ENCODE measurements at places on chromosomes 1 and 21.

GRCh38 chr1:16020325-16020724, 1.5 kb upstream of the CLCNKA start:
- DNase-seq: no peak

DNA sequence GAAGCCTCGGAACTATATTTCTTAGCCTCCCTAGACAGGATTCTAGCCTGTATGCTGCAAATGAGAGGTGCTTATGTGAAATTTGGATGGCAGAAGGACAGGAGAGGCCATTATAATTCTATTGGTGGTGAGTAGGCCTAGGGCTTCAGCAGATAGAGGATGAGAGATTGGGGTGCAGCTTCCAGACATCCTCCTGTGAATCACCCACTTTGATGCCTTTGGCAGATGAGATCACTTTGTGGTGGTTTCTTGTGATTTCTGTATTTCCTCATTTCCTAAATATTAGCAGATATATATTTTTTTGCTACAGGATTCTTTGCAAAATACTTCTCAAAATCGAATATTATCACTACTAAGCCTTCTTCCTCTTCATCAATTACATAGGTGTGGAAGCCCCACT, 37.3 kb downstream of the MFSD2A start:
- no peak for DNase-seq

DNA sequence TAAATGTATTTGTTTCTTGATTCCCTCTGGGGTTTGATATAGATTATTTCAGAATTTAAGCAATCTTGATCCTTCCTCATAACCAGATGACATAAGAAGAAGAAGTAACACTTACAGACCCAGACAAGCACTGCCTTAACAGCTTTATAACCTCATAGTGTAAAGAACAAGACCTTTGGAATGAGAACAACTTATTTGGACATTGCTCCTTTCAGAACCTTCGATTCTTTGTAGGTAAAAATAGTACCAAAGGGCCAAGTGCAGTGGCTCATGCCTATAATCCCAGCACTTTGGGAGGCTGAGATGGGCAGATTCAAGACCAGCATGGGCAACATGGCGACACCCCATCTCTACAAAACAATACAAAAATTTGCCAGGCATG, 15.0 kb downstream of the TM2D1 start:
- no peak for DNase-seq

DNA sequence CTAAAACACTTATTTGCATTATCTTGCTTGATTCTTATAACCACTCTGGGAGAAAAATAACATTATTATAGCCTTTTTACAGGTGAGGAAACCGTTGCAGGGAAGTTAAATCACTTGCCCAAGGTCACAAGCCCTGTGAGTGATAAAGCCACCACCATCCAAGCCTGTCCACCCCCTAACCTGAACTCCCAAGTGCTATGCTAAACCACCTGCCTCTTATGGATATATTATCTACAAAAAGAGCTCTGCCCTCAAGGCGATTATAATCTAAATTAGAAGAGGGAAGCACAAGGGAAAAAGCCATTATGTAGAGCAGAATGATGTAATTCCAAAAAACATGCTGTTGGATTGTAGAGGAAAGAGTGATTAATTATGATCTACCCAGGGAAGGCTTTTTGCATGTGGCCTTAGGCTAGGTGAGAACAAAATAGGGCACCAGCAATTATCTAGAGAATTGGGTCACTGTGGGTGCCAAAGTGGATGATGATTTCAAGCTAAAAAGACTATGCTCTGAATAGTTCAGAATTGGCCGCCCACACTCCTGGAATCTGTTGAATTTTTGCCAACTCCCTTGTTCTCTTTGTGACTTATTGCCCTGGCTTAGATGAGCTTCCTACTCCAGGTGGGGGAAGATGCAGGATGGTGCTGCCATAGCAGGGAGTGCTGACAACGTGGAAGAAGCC, 205.3 kb downstream of the FGGY start:
- no peak for DNase-seq

GRCh38 chr1:60101516-60101915, 27.9 kb upstream of the C1orf87 start:
- no peak for DNase-seq

GRCh38 chr1:88052167-88052566, 631.9 kb upstream of the PKN2 start:
- DNase-seq: no peak

- DNase-seq: no peak
Measured at GRCh38 chr1:162578936-162579335, 17.4 kb downstream of the UAP1 start.

GRCh38 chr1:25442178-25442577, 11.5 kb downstream of the MACO1 start:
- DNase-seq: no peak

GRCh38 chr1:62781841-62782543, 1.9 kb upstream of the ATG4C start:
- DNase-seq: no peak

GRCh38 chr1:218349348-218350034, 4.4 kb downstream of the TGFB2 start:
- peak; percentile 11 for DNase-seq

GRCh38 chr1:86915737-86916235, 1.4 kb downstream of the HS2ST1 start:
- DNase-seq: no peak

GRCh38 chr1:204249736-204250427, 36.1 kb upstream of the GOLT1A start:
- DNase-seq: no peak

- no peak for DNase-seq
Measured at GRCh38 chr1:179234863-179235262, 5.4 kb upstream of the ABL2 start.

GRCh38 chr1:67685558-67686266, 711 bp downstream of the GADD45A start:
- peak; percentile 43 for DNase-seq

DNA sequence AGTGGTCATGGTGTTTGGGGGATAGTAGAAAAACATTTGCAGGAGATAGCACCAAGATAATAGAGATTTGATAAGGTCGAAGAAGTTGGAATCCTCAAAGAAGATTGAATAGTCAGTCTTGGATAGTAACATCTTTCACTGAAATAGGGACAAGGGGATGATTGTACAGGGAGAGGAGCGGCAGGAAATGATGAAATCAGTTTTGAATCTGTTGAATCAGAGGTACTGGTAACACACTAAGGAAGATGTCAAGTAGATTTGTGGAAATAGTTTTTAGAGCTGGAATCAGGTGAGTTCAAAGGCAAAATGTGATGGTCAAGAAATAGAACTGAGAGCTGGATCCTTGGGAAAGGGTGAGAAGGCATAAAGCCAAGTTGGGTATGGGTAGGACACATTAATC, 26.5 kb downstream of the CAP1 start:
- no peak for DNase-seq

DNA sequence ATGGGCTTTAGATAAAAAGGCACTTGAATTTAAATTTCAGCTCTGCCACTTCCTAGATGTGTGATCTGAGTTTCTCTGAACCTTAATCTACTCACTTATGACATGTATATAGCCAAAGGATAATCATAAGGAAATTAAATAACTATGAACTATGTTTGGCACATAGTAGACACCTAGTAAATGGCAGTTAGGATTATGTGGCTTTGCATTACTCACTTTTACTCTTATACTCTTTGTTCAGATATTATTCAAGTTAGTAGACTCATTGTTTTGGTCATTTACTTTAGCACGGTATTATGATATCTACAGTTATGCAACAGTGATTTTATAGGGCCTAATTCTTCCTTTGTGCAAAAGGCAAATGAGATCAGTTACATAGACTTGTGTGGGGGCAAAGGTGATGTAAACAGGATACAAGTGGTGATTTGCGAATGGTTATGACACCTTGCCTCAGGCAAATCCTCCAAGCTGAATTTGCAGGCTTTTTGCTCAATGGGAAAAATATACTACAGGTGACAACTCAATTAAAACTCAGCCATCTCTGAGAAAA, 297.2 kb upstream of the PBX1 start:
- DNase-seq: no peak

DNA sequence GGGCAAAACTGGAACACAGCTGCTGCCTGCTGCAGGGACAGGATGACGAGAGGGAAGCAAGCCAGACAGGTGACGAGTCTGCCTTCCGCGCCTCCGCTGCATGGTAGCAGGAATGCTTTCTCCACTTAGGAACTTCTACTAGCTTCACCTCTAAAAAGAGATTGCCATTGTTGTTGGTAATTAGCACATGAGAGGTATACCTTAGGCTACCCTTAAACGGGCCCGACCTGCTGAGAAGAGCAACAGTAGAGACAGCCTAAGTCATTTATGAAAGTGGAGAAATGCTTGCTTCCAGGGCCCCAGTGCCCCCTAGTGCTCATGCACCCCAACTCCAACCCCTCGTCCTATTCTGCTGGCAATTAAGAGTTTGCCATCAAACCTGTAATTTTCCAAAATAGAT, 96.9 kb upstream of the AKT3 start:
- no peak for DNase-seq

GRCh38 chr1:13930151-13930550, 230.2 kb downstream of the PRDM2 start:
- DNase-seq: no peak

- DNase-seq: no peak
Measured at GRCh38 chr21:15422783-15423182, 307.0 kb upstream of the USP25 start.

- DNase-seq: no peak
Measured at GRCh38 chr1:4963251-4963650, 308.8 kb downstream of the AJAP1 start.

DNA sequence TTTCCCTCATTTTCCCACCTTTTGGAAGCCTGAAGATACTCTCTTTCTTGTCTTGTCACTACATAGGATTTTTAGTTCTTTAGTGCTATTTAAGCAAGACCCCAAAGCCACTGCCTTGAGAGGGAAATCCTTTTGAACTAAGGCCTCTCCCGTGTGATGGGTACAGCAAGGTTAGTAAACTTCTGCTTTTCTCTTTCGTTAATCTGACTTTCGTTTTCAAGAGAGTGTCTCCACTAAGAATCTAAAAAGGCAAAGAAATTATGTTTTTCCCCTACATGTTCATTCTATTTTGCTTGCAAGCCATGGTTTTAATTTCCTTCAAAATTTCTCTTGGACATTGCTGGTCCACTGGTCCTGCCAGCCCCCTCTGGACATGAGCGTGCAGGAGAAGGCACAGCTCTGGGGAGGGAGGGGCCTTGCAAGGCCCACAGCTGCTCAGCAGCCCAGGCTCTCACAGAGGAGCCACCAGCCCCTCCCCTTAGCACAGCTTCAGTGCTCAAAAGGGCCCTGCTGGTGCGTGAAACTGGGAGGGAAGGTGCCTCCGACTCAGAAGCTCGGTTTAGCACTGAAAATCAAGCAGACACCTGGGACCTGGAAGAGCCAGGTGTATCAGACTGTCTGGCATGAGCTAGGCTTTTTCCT, 210.9 kb upstream of the GALNT2 start:
- DNase-seq: no peak

DNA sequence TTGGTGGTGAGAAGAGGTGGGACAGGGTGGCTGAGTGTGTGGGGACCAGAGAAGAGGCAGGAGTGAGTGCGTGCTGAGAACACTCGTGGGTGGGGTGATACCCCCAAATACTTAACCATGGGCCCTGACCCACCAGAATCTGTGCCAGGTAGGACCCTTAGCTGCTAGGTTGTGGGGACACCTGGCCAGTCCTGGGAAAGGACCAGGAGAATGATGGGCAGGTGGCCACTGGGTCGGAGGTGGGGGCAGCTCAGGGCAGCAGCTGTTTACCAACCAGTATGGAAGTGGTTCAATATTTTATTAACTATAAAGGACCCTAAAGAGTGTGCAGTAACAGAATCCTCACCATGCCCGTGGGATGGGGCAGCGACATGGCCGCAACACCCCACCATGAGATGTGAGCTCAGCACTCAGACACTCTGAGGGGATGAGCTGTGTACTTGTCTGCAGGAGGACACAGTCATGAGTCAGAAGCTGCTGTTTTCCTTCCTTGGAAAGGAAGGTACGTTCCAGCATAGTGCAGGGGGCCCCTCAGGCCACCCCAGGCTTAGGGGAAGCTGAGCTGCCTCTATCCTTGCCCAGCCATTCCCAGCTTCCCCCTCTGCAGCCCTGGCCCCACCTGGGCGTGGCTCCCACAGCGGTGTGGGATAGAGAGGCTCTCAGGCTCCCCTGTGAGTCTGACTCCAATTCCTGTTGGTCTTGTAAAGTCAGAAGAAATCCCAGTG, 25.4 kb downstream of the TEX35 start:
- DNase-seq: no peak

DNA sequence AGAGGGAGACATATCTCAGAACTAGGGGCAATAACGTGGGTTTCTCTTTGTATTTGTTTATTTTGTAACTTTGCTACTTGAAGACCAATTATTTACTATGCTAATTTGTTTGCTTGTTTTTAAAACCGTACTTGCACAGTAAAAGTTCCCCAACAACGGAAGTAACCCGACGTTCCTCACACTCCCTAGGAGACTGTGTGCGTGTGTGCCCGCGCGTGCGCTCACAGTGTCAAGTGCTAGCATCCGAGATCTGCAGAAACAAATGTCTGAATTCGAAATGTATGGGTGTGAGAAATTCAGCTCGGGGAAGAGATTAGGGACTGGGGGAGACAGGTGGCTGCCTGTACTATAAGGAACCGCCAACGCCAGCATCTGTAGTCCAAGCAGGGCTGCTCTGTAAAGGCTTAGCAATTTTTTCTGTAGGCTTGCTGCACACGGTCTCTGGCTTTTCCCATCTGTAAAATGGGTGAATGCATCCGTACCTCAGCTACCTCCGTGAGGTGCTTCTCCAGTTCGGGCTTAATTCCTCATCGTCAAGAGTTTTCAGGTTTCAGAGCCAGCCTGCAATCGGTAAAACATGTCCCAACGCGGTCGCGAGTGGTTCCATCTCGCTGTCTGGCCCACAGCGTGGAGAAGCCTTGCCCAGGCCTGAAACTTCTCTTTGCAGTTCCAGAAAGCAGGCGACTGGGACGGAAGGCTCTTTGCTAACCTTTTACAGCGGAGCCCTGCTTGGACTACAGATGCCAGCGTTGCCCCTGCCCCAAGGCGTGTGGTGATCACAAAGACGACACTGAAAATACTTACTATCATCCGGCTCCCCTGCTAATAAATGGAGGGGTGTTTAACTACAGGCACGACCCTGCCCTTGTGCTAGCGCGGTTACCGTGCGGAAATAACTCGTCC, 1.3 kb upstream of the OLIG2 start:
- no peak for DNase-seq

DNA sequence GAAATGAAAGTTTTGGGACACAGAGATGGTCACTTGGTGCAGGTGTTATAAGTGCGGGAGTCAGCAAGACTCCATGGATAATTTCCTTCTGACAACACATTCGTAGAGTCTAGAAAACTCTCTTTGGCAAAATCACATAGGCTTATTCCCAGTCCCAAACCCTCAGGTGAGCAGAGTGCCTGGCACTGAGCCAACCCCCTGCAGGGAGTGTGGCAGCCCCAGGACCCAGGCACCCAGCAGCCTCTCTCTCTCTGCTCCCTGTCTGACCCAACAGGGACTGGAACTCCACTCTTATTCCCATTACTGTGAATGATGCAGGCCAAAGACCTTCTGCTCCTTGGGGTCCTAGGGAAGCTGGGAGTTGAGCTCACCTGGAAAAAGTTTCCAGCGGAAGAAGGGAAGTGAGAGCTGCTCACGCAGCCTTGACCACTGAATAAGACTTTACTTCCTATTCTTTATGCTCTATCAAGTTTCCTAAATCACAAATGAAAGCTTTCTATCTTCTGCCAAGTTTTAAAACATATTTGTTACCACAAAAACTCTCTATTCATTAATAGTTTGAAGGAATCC, 132.6 kb upstream of the ETV3 start:
- no peak for DNase-seq

- DNase-seq: no peak
Measured at GRCh38 chr1:41917076-41917475, 1.6 kb downstream of the HIVEP3 start.

Measured in NCI-H748 treated with DMSO at 0.1 percent for 48 hours (cell line).